ENCODE measurements at places on chromosomes 2 and 18.

- DNase-seq, result no peak
Measured at GRCh38 chr2:152890736-152891135, 172.3 kb downstream of the ARL6IP6 start.

DNA sequence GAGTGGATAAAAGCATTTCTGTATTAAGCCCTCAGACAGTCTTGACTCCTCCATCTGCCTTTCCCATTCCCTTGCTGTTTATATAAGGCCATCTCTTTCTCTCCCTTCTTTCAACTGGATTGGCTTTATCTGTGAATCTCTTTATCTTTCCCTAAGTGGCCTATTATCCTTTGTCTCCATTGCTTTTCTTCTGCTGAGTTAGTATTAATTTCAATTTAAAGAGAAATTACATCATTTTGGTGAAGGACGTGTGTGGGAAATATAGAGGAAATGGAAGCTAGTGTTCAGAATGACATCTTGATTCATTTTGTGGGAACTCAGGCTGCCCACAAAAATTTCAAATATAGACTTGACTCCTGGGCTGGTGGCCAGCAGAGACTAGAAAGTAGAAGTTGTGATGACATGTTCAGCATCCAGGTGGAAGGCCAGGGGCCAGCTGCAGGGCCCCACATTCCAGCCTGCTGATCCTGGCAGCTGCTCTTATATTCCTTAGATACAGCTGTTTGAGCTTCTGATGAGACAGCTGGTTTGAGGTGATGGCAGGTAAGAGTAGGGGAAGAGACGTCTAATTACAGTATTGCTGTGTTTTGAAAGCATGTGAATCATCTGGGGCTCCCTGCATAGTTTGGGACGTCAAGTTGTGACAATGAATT lies 52.3 kb downstream of the DIS3L2 start:
- no peak for DNase-seq

- no peak for DNase-seq
Measured at GRCh38 chr2:73050121-73050545, 21.4 kb downstream of the SFXN5 start.

DNA sequence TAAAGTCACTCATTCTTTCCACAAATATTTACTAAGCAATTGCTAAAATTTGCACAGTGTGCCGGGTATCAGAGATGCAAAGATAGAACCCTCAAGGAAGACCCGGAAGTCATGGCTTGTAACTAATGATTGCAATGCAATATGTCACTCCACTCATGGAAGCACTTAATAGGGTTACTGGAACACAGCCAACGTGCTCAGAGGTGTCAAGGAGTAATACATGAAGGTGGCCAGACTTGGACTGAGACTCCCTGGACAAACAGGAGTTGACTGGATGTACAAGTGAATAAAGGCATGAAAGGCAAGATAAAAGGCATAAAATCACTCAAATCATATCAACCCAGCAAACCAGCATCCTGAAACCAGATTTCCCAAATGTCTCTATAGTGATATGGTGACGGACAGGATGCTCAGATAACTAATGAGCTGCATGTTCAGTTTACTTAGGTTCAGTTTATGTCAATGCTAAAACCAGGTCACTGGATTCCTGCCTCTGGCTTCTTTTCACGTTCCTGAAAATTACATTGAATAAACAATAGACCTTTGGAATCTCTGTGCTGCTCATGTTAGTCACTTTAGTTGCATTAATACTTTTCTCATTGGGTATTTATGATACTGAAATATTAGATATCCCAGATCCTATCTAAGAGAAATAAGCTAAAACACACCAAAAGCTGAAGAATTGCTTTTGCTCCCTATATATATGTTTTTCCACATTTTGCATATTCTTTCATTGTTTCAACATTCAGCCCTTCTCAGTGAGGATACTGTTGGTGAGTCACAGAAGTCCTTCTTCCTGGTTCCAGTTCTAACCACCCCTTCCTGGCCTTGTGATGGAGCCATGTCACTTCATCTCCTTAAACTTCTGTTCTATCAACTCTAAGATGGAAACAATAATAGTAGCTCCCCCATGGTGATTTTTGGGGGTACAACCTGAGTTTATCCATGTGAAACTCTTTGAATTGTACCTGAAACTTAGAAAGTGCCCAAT lies 688.9 kb upstream of the ID2 start:
- DNase-seq, result no peak

- no peak for DNase-seq
Measured at GRCh38 chr2:103132536-103133217, 370.8 kb downstream of the TMEM182 start.

GRCh38 chr2:17095340-17095739 lies 422.9 kb downstream of the RAD51AP2 start:
- no peak for DNase-seq

- no peak for DNase-seq
Measured at GRCh38 chr2:168034616-168035015, 212.8 kb downstream of the STK39 start.

GRCh38 chr2:207437136-207437523 lies 92.6 kb upstream of the CREB1 start:
- DNase-seq, result no peak

Measured in hematopoietic multipotent progenitor cell treated with erythropoietin and hydrocortisone succinate and interleukin-3 and kit ligand, for 17 days (in vitro differentiated cells).